Mesothelial cell of epicardium (in vitro differentiated cells): ENCODE measurements at places on chromosomes 3 and 15. TPM values are rescaled to one million over a fixed set of nuclear protein-coding genes. Genes with fewer than 3 reads are reported as not detected.

The OSBPL10 gene
- 24.6 to 27.8 TPM (median 26.7 TPM) in 3 replicates for total RNA-seq

The STRIT1 gene
- total RNA-seq: not detected in 3 replicates

The GNAT1 gene
- total RNA-seq: 0.27 to 0.98 TPM (median 0.55 TPM) in 3 replicates

The PDCD10 gene
- 34.3 to 36.9 TPM (median 35.3 TPM) in 3 replicates for total RNA-seq

The NUDT16 gene
- total RNA-seq: 17.2 to 17.4 TPM (median 17.3 TPM) in 3 replicates

The FOXL2 gene
- total RNA-seq: not detected in 3 replicates

The PLCH1 gene
- 1.0 to 1.3 TPM (median 1.2 TPM) in 3 replicates for total RNA-seq

The UCN2 gene
- 0.22 to 0.60 TPM (median 0.57 TPM) in 3 replicates for total RNA-seq

The CCDC39 gene
- not detected in 3 replicates for total RNA-seq

The SKOR1 gene
- total RNA-seq: 0.89 to 1.1 TPM (median 1.1 TPM) in 3 replicates

The MYZAP gene
- 3.3 to 3.9 TPM (median 3.8 TPM) in 3 replicates for total RNA-seq

The PSTPIP1 gene
- total RNA-seq: 0.59 TPM in 1 of 3 replicates, not detected in the others

The RGMA gene
- total RNA-seq: 23.6 to 26.1 TPM (median 24.3 TPM) in 3 replicates

The PPP1R14D gene
- total RNA-seq: 0.63 to 1.7 TPM (median 1.2 TPM) in 3 replicates

The DAZL gene
- total RNA-seq: not detected in 3 replicates

The FILIP1L gene
- total RNA-seq: 15.6 to 19.8 TPM (median 15.7 TPM) in 3 replicates

The LYZL4 gene
- not detected in 3 replicates for total RNA-seq
